Hematopoietic multipotent progenitor cell treated with erythropoietin and hydrocortisone succinate and interleukin-3 and kit ligand, for 17 days (in vitro differentiated cells): ENCODE measurements at places on chromosomes 2 and 18.

- DNase-seq, result no peak
Observed at GRCh38 chr2:237432484-237433092, 18.6 kb upstream of the COL6A3 start.

DNA sequence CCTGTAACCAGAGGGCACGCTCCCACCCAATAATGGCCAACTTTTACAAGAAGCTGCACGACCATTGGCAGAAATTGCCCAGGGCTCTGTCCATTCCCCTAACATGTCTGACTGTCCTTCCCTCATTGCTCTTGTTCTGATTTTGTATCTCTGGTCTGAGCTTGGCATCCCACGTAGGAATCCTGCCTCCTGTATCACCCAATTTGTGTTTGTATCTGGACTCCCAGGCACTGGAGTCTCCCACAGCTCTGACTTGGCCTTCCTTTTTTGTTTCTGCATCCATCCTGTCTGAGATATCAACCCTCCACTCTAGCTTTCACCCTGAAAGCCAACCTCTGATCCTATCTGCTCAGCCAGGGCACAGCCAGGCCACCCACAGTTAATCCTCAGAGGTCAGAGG lies 259.8 kb downstream of the FBXO15 start:
- no peak for DNase-seq

GRCh38 chr2:173159791-173160463 lies 84.3 kb downstream of the MAP3K20 start:
- peak; percentile 48 for DNase-seq

- no peak for DNase-seq
Observed at GRCh38 chr2:125364192-125364983, 1291.6 kb upstream of the GYPC start.

DNA sequence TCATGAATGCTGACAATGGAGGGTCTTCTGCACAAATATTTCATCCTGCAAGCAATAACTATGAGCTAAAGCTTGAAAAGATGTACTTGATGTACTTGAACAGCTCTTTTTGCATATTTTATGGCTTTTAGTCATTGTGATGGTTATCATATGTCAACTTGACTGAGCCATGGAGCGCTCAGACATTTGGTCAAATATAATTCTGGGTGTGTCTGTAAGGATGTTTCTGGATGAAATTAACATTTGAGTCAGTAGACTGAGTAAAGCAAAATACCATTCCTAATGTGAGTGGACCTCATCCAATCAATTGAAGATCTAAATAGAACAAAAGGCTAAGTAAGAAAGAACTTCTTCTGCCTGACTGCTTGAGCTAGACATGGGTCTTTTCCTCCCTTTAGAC lies 509.0 kb downstream of the BCL11A start:
- no peak for DNase-seq

GRCh38 chr18:62999392-62999791 lies 284.1 kb downstream of the PHLPP1 start:
- DNase-seq, result no peak

DNA sequence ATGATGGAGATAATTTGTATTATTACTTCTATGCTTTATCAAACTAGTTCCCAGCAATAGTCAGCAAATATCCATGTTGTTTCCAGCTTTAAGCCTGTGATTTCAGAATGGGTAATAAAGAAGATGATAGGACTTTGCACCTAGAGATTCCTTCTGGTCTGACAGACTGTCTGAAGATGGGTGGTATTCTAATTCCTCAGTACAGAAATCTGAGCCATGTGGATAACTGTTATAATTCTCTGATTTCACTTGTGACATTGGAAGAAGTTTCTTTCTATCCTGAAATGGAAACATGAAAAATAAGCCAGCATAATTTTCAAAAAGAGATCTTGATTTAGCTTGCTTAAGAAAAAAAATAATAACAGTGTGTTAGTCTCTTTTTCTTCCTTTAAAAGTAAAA lies 130.1 kb downstream of the ZNF804A start:
- no peak for DNase-seq

- DNase-seq, result no peak
Observed at GRCh38 chr2:219404291-219404910, 13.8 kb upstream of the DES start.

- no peak for DNase-seq
Observed at GRCh38 chr2:157061799-157062198, 195.7 kb upstream of the GALNT5 start.

- DNase-seq, result no peak
Observed at GRCh38 chr18:35827275-35827902, 145.1 kb upstream of the RMP24 start.

DNA sequence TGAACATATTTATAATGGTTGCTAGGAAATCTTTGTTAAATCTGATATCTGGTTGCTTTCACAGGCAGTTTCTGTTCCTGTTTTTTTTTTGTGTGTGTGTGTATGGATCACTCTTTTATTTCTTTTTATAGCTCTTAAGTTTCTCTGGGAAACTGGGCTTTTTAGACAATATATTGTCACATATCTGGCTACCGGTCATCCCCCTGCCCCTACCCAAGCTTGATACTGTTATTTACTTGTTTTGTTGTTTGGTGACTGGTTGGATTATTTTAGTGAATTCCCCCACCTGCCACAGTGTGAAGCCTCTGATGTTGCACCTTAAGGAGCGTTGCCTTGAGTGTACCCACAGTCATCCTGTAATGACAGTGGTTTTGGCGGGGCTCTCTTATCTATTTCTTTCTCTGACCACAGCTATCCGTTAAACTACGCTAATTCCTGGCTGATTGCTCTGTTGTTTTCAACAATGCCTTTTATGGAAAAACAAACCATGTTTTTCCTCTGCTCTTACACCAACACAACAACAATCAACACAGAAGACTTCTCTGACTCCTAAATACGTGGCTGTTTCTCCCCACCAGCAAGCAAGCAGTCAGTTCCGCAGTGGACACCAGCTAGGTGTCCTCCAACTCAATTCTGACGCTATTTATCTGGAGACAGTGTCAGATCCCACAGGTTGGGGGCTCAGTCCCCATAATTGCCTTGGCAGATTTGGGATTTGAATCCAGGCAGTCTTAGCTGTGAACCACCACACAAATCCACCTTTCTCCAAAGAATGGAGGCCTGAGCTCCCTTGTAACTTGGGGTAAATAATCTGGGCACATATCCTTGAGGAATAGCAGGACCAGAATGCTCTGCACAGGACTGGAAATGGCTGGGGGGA lies 10.9 kb downstream of the GNLY start:
- no peak for DNase-seq

DNA sequence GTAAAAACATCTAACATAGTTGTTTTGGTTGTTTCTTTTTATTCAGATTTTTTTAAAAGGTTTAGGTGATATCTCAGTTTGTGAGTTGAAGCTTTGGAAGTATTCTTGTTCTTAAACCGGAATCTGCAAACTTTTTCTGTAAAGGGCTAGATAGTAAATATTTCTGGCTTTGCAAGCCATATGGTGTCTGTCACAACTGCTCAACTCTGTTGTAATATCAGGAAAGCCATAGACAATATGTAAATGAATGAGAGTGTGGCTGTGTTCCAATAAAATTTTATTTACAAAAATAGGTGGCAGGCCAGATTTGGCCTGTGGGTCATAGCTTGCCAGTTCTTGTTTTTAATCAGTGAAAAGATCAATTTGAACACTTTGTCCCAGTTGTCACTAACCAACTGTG lies 134.1 kb downstream of the CNTNAP5 start:
- DNase-seq, result no peak
